GM23248 (cell line): ENCODE measurements at places on chromosomes 4 and X. TPM values are rescaled to one million over a fixed set of nuclear protein-coding genes. Genes with fewer than 3 reads are reported as not detected.

KLB gene
- total RNA-seq, result not detected in 2 replicates

CLTRN gene
- 0.13 and 0.43 TPM in 2 replicates for total RNA-seq

GRCh38 chrX:134459683-134460004 lies 321 bp upstream of the HPRT1 start:
- no peak for DNase-seq

GRCh38 chrX:137929951-137930350 lies 364.0 kb downstream of the ZIC3 start:
- DNase-seq, result no peak

GRCh38 chr4:112076919-112077608 lies 68.2 kb upstream of the FAM241A start:
- no peak for DNase-seq

DNA sequence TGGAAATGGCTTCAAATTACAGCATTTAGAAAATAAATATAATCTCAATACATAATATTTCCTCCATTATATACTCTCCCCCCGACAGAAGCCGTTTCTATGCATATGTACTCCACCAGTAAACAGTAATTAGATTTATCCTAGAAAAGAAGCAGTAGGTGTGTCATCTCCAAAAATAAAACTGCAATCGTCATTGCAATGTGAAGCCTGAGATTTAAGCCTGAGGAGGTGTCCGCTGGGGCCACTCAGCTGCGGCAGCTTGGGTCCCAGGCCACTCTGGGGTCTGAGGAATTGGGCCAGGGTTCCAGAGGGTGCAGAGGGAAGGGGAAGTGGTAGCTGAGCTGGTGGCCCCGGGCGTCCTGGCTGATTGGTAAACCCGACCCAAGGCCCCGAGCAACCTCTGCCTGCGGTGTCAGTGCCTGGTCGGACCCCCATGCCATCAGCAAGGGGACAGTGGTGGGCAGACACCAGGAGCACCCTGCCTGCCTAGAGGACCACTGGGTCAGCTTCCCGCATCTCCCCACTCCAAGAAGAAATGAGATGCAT lies 7.8 kb upstream of the MXD4 start:
- DNase-seq, result no peak

- DNase-seq, result peak; percentile 80
These were observed 50.8 kb downstream of the PRPS1 start for GRCh38 chrX:107678957-107679740.

DNA sequence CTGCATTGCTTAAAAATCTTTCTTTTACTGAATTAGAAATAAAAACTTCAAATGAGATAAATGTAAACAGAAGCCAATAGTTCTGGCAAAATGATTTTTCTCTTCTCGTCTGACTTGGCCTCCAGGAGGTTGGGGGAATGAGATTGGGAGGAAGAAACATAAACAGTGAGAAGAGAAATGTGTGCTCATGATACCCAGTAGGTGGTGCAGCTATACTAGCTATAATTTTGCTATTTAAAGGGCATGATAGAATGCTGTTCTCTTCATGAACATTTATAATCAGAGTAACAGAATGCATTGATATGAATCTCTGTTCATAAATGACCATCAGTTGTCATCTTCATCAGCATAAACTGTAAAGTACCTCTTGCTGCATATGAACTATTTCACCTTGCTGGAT lies 85.5 kb downstream of the TACR3 start:
- DNase-seq, result no peak

DNA sequence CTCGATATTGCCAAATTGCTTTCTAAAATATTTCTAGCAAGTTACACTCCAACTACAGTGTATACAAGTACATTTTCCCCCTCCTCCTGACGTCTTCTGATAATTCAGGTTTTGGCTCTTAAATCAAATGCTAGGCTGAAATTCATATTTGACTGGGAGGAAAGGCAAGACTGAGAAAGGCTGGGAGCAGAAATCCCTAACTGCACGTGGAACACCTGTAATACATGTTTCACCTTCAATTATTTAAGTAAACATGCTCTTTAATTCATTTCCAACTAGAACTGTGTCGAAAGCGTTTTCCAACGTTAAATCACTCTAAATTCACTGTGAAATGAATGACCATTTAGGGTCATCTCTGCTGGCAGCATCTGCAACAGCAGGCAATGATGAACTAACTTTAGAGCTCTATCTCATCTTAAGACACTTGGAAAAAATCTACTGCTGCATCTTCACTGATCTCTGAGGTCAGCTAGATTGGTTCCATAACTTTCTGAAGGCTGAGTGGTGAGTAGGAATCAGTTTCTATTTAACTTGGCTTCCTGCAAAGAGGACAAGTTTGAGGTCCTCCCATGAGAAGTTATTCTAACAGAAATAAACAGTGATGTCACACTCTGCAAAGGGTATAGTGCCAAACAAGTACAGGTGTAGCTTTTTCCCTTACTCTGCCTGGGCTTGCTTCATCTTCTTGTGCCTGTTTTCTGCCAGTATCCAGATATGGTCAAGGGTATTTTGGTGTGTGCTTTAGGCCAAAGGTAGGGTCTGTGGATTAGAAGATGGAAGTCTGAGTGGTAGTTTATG lies 144.3 kb upstream of the PAK3 start:
- DNase-seq, result no peak
